ENCODE measurements at places on chromosomes 4 and X. TPM values are rescaled to one million over a fixed set of nuclear protein-coding genes. Genes with fewer than 3 reads are reported as not detected.

- no peak for DNase-seq
These were observed 73.5 kb downstream of the ANXA3 start for GRCh38 chr4:78625073-78625472.

DMP1 gene
- total RNA-seq: not detected

GRCh38 chrX:147565237-147565636, 346.5 kb upstream of the FMR1 start:
- peak; percentile 20 for DNase-seq

- DNase-seq: no peak
These were observed 366.3 kb downstream of the TLL1 start for GRCh38 chr4:166239354-166239753.

- DNase-seq: peak; percentile 82
These were observed 61.1 kb upstream of the VAMP7 start for GRCh38 chrX:155819966-155820491.

- DNase-seq: no peak
These were observed 37.7 kb downstream of the CLCN5 start for GRCh38 chrX:49960061-49960460.

- peak; percentile 72 for DNase-seq
These were observed 16.0 kb upstream of the FGF16 start for GRCh38 chrX:77431227-77431626.

GRCh38 chrX:132561483-132561882, 72.6 kb upstream of the MBNL3 start:
- no peak for DNase-seq

DNA sequence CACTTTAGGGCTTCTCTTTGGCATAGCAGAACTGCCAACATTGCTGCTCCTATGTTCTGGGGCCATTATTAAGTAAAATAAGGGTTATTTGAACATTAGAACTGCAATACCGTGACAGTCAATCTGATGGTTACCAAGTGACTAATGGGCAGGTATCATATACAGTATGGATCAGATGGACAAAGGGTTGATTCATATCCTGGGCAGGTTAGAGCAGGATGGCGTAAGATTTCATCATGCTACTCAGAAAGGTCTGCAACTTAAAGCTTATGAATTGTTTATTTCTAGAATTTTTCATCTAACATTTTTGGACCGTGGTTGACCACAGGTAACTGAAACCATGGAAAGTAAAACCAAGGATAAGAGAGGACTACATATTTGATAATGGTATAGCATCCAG, 40.9 kb downstream of the BRCC3 start:
- no peak for DNase-seq

DNA sequence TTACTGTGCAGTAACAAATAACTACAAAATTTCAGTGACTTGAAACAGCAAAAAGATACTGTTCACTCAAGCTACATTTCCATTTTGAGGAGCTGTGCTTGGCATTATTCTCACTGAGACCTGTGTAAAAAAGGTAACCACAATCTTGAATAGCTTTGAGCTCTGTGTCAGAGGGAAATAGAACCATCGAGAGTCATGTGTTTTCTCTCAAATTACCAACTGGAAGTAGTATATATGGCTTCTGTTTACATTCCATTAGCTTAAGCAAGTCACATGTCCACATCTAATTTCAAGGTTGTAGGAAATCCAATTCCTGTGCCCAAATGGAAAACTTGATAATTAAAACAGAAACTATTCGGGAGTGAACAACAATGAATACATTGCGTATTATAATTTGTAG, 82.9 kb upstream of the BANK1 start:
- DNase-seq: no peak

ADH1A gene
- not detected for total RNA-seq

- no peak for DNase-seq
These were observed 5.0 kb upstream of the MGST2 start for GRCh38 chr4:139660568-139661043.

GRCh38 chr4:13178621-13179020, 305.5 kb downstream of the RAB28 start:
- DNase-seq: no peak

DNA sequence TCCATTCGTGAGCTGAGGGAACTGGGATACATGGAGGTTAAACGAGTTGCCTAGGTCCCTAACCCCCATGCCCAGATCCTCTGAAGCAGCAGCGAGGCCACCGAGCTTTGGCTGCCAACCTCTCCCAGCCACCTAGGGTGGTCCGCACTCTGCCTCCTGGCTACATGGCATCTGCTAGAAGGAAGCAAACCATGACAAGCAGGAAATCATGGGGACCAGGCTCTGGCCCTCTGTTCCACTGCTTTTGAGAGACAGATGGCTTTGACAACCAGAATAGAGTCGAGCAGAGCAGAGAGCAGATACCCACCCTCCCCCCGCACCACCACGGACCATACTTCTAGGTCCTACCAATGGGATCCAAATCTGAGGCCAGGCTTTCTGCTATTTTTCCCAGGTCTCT, 37.5 kb upstream of the NKRF start:
- no peak for DNase-seq

- no peak for DNase-seq
These were observed 19.3 kb downstream of the WDR13 start for GRCh38 chrX:48616576-48616975.

DNA sequence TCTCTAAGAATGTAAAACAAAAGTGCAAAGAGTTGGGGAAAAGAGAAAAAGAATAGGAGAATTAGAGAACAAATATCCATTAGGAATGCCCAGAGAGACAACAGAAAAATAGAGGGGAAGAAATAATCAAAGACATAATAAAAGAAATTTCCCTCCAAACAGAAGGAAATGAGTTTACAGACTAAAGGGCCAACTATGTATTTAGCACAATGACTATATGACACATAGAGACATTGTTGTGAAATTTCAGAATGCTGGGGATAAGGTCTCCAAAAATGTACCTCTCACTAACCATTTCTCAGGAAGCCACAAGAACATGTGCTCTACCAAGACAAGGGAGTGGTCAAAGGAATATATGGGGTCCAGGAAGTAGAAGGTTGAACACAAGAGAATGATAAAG, 121.0 kb upstream of the ACSL4 start:
- no peak for DNase-seq

DNA sequence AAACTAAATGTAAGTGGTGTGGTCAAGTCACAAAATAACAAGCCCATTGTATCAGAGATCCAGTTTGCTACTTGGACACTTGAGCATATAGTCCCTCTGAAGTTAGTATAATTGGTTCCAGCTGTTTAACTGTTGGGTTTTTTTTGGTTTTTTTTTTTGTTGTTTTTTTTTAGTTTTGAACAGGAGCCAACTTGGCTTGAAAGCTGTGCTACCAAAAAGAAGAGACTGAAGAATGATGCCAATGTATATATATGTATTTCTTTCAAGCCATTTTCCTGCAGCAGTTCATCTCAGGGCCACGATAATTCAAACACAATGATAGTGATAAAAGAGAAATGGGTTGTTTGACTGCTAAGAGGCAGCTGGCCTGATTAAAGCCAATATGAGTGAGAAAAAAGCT, 138.3 kb downstream of the PCDH18 start:
- DNase-seq: peak; percentile 23

FABP2 gene
- total RNA-seq: not detected

STAP1 gene
- total RNA-seq: not detected

DNA sequence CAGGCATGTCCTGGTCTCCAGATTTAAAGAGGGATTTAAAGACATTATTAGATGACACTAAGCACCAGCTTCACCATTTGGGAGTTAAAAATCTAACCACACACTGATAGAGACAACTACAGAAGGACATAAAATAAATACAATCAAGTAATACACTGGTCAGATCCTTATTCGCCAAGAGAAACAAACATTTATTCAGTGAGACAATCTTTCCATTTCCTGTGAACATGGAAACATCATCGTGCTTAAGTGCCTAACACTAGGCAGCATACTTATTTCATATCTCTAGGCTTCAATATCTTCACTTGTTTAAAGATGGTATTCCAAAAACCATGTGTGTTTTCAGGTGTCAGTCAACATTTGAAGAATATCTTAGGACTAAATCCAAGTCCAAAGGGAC, 103.6 kb downstream of the AREG start:
- DNase-seq: no peak

DNA sequence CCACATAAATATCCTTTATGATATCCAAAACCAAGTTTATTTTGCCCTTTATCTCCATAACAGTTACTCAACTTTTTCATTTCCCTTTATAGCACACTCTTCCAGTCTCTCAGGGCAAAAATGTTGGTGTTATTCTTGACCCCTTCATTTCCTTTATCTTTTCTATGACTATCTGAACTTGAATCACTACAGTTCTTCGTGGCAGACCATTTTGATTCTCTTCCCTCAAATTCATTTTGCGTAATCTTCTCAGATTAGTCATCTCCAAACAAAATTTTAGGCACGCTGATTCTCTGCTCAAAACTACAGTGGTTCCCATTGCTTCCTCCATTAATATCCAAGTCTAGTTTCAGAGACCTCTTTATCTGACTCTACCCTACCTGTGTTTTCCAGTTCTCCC, 26.1 kb downstream of the RUFY3 start:
- peak; percentile 22 for DNase-seq

GRCh38 chr4:150867148-150867547, 147.9 kb downstream of the LRBA start:
- peak; percentile 88 for DNase-seq

JAKMIP1 gene
- total RNA-seq: not detected

DNA sequence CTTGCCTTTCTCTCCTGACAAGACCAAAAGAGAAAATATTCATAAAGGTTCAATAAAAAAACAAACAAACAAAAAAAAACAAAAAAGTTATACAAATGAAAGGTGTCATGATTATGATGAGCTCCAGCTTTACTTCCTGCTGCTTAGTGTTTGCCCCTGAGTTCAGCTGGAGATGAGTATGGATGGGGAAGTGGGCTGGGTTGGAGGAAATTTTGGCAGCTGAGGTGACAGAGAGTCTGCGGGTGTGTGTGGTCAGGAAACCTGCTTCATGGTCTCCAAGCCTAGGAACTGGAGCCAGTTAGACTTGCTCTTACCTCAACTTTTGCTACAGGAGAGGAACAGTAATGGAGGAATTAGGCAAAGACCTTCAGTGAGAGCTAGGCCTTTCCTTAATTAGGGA, 4.3 kb upstream of the CYSLTR1 start:
- DNase-seq: no peak

Data from GM23248 (cell line).